NCI-H1092 (cell line): ENCODE measurements at places on chromosomes 1 and 21.

- DNase-seq: peak; percentile 29
Measured at GRCh38 chr1:36857754-36858153, 176.6 kb downstream of the GRIK3 start.

DNA sequence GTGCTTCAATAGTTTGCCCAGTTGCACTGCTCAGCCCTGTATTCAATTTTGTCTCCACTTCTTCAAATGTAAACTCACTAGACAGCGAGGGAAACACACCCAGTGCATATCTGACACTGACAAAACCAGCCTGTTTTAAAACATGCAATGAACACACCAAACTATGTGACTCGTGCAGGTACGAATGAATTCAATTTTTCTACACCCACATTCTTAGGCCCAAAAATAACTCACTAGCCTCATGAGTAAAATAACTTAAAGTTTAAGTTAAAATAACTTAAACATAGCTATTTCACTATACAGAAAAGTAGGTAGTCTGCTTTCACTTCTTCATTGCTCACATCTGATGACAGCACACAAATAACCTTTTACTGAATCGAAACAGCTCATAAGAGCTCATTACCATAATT is 21.1 kb downstream of the TTC13 start:
- no peak for DNase-seq

GRCh38 chr1:234235434-234235881 is 137.8 kb upstream of the COA6 start:
- no peak for DNase-seq

- DNase-seq: peak; percentile 76
Measured at GRCh38 chr21:38853421-38853919, 47.7 kb downstream of the ETS2 start.

- DNase-seq: no peak
Measured at GRCh38 chr21:45998871-45999580, 17.5 kb downstream of the COL6A1 start.

GRCh38 chr1:52359676-52360594 is 6.1 kb downstream of the CC2D1B start:
- DNase-seq: no peak

GRCh38 chr1:224770336-224770693 is 154.2 kb downstream of the CNIH3 start:
- DNase-seq: no peak

- no peak for DNase-seq
Measured at GRCh38 chr1:100482748-100483147, 55.2 kb upstream of the GPR88 start.

GRCh38 chr1:170674239-170674638 is 10.3 kb downstream of the PRRX1 start:
- no peak for DNase-seq

DNA sequence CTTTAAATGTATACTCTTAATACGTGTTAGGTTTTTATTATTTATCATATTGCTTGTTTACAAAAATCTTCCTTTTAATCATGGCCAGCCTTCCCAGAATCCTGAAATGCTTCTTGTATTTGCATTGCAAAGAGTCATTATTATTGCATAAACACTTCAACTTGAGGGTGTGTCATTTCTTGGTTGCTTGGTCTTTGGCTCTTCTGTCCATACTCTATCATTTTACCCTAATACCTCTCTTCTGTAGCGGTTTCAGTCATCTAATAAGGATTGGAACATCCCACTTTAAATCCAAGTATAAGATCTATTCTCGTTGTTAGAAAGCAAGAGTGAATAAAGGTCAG is 200.6 kb upstream of the CACYBP start:
- DNase-seq: no peak

- no peak for DNase-seq
Measured at GRCh38 chr1:206944703-206945102, 1.6 kb downstream of the PIGR start.

DNA sequence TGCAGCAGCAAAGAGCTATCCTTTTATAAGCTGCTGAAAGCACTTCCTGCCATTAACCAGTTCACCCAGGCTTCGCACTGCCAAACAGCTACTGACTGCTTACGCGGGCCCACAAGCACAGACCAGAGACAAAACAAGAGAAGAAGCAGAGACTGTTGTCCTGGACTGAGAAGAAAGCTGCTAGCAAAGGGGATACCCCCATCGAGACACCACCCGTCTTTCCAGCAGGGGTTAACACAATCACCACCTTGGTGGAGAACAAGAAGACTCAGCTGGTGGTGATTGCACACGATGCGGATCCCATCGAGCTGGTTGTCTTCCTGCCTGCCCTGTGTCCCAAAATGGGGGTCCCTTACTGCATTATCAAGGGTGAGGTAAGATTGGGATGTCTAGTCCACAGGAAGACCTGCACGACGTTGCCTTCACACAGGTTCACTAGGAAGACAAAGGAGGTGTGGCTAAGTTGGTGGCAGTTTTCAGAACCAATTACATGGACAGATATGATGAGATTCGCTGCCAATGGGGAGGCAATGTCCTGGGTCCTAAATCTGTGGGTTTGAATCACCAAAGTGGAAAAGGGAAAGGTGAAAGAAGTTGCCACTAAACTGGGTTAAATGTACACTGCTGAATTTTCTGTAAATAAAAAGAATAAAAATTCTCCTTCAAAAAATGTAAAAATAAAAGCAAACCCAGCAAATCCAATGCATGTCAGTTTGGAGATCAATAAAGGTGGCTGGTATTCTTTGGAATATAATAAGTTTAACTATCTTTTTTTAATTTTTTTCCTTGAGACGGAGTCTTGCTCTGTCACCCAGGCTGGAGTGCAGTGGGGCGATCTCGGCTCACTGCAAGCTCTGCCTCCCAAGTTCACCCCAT is 1.2 kb downstream of the FMO5 start:
- DNase-seq: peak; percentile 21

DNA sequence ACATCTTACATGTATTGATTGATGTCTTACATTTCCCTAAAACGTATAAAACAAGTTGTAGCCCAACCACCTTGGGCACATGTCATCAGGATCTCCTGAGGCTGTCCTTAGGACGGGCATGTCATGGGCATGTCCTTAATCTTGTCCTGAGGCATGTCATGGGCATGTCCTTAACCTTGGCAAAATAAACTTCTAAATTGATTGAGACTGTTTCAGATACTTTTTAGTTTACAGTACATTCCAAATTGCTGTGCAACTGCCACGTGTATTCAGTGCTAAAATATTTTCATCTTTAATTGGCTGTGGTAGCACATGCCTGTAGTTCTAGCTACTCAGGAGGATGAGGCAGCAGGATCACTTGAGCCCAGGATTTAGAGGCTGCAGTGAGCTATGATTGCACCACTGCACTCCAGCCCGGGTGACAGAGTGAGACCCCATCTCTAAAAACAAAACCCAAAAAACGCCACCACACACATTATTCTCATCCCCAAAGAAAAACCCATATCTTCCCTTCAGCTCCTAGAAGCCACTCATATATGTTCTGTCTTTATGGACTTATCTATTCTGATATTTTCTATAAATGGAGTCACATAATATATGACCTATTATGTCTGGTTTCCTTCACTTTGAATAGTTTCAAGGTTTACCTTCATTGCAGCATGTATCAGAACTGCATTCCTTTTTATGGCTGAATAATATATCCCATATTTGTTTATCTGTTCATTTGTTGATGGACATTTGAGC is 96.0 kb upstream of the BTG3 start:
- DNase-seq: no peak

DNA sequence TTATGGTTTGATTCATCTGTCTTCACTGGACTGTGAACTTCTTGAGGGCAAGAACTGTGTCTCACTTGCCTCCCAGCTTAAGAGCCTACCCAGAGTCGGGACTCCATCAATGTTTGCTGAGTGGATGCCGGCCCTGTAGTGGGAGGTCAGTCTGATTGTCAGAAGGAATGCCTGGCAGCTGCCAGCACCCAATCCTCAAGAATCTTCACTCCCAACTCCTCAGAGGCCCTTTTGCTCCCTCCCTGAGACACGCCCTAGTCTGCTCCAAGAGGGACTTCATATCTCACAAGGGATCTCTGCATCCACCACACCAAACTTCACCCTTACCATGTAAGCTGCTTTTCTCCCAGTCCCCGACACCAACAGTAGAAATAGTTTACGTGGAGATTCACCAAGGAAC is 15.2 kb upstream of the KDM4A start:
- no peak for DNase-seq

GRCh38 chr1:159184201-159184600 is 12.8 kb downstream of the CADM3 start:
- no peak for DNase-seq
